Non-pigmented ciliary epithelial cell (primary cell): ENCODE measurements at places on chromosomes 12 and 14.
A peak's percentile ranks its signal among the peaks of the same experiment; 100 is the strongest.

GRCh38 chr12:130806574-130806973 lies 32.5 kb downstream of the STX2 start:
- DNase-seq: no peak

GRCh38 chr14:77043177-77043983 lies 14.9 kb upstream of the IRF2BPL start:
- peak; percentile 70 for DNase-seq

DNA sequence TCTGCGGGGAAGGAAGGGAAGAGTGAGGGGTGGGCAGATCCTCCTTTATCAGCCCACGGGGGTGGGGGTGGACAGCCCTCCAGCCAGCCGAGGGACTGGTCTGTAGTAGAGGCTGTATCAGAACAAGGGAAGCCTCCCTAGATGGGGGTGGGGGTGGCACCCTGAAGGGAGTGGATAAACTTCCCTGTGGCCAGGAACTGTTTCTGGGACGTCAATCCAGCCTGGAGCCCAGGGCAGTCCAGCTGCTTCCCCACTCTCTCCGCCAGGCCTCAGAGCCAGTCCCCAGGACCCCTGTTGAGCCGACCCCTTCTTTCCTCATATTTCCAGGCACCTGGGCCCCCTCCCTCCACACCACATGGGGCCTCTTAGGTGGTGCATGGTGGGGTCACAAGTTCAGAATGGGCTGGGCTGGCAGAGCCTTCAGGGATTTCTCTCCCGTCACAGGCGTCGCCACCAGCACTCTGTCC lies 6.7 kb downstream of the PLD4 start:
- DNase-seq: no peak

- peak; percentile 34 for DNase-seq
These were observed 53.8 kb downstream of the PEBP1 start for GRCh38 chr12:118189741-118190191.

- no peak for DNase-seq
These were observed 79.0 kb downstream of the WDR20 start for GRCh38 chr14:102218688-102219087.

GRCh38 chr12:131905630-131906091 lies 11.2 kb downstream of the ULK1 start:
- no peak for DNase-seq

- DNase-seq: no peak
These were observed 27.8 kb upstream of the NFYB start for GRCh38 chr12:104165801-104166200.

DNA sequence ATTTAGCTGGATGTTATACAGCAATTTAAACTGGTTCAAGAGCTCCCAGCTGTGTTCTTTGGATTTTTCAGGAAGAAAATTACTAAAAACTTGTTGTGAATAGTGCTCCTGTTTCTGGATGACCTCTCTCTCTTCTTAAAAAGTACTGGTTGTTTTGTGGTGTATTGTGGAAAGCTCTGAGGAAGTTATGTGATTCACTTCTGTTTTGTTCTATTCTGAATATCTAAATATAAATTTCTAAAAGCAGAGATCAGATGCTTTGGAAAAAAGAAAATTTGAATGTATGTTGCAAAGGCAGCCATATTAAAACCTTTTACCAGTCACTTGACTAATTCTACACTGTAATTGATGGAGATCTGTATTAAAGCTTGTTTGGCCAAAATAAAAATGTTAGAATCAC lies 3.4 kb upstream of the C3AR1 start:
- no peak for DNase-seq

GRCh38 chr14:48251290-48251689 lies 575.9 kb upstream of the MDGA2 start:
- no peak for DNase-seq

GRCh38 chr14:94494085-94494484 lies 15.2 kb downstream of the SERPINA12 start:
- no peak for DNase-seq

DNA sequence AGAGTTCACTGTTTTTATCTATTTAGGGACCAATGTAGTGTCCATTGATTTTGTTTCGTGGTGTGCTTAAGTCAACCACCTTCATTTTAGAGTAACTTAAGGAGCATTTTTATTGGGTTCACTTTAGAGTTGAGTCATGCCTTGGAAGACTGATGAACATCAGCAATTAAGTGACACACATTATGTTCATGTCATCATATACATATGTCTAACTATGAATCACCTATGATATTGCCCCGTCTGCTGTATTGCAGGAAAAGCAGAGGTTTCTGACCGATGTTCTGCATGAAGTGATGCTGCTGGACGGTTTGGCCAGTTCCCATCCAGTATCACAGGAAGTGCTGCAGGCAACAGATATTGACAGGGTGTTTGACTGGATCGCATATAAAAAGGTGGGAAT lies 227.1 kb downstream of the TRHDE start:
- no peak for DNase-seq

- peak; percentile 8 for DNase-seq
These were observed 34.5 kb upstream of the RIC8B start for GRCh38 chr12:106739815-106740530.

DNA sequence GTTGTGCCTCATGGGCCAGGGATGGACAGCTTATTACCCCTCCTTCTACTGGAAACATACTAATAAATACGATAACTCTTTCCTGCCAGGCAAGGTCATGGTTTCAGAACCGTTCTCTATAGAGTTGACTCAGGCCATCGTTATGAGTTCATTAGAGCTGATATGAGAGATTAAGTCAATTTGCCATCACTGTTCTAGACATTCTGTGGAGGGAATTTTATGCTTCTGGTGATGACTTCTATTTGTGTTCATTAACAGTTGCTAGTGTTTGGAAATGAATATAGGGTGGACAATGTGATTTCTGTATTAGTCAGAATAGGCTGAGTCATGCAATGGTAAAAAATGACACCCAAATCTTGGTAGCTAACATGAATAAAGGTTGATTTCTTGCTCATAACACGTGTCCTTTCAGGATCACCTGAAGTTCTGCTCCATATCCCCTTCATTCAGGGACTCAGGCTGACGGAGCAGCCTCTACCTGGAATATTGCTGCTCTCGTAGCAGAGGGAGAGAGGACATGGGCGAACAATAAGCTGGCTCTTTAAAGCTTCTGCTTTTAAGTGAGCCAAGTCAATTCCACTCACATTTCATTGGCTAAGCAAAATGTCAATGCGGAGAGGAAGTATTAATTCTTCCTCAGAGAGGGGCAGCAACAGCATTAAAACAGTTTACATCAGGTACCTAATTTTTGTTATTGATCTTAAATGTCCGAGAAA lies 18.5 kb upstream of the TBPL2 start:
- DNase-seq: no peak

GRCh38 chr12:103623716-103624115 lies 36.6 kb downstream of the STAB2 start:
- no peak for DNase-seq

GRCh38 chr14:94562941-94563883 lies 2.0 kb downstream of the SERPINA4 start:
- DNase-seq: no peak

- DNase-seq: peak; percentile 76
These were observed 30.4 kb downstream of the CCDC92 start for GRCh38 chr12:123942238-123942653.

- DNase-seq: no peak
These were observed 67.7 kb downstream of the C14orf132 start for GRCh38 chr14:96106891-96107290.

DNA sequence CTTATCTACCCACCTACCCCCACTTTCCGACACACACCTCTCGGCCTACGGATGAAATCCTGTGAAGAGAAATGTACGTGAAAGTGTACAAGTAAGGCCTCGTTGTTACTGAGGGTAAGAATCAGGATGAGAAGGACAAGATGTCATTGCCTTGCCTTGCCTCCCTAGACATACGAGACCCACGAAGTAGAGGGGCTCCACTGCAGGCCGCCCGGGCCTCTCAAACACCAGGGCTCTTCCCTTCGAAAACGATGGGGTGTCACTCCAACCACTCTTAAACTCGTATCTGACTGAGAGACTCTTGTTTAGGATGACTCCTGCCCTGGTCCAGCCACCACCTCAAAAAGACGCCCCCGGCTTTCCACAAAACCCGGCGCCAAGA lies 498 bp downstream of the RACGAP1 start:
- no peak for DNase-seq

- no peak for DNase-seq
These were observed 16.4 kb downstream of the DAO start for GRCh38 chr12:108896336-108896735.

DNA sequence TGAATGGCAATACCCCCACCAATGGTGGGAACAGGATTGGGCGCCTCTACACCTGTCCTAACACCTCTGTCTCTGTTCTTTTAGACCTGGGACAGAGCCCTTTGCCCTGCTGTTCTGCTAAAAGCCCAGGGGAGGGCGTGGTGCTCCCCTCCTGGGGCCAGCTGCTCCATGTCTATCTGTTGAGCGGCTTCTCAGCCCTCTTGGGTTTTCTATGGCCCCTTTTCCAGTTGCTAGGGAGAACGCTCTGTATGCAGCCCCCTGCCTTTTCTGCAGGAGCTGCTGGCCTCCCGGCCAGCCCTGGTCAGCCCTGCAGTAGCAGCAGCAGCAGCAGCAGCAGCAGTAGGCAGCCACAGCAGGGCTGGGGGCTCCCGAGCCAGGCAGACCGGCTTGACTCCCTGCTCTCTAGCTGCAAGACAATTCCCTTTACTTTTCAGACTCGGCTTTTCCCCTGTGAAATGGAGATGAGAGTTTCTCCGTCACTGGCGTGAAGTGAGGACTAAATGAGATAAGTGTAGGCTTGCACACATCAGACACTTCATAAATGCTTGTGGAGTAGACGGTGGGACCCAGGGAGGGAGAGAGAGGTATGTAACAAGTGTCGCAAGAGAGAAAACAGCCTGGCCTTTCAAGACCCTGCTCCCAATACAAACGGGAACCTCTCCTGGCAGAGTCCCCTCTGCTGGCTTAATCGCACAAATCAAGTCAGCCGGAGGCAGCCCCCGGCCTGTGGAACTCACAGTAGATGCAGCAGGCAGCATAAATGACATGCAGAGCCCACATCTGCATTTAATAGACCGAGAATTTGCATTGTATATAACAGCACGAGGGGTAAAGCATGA lies 1.0 kb downstream of the RTL1 start:
- DNase-seq: no peak

- no peak for DNase-seq
These were observed 48.0 kb downstream of the NTN4 start for GRCh38 chr12:95742586-95742985.

DNA sequence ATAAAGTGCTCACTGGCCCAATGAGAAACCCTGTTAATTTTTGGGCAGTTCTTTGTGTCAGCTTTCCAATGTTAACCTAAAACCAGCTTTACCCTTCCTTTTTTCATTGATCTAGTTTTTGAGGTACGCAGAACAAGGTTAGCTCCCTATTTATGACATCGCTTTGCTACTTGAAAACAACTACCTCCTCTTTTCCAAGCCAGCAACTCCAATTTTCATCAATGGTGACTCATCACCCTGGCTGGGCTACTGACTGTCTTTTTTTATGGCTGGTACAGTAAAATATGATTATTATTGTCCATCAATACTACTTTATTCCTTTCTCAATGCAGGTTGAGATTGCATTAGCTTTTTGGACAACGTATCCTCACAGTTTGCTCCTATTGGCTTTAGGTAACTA lies 22.5 kb upstream of the AKAP6 start:
- DNase-seq: no peak

DNA sequence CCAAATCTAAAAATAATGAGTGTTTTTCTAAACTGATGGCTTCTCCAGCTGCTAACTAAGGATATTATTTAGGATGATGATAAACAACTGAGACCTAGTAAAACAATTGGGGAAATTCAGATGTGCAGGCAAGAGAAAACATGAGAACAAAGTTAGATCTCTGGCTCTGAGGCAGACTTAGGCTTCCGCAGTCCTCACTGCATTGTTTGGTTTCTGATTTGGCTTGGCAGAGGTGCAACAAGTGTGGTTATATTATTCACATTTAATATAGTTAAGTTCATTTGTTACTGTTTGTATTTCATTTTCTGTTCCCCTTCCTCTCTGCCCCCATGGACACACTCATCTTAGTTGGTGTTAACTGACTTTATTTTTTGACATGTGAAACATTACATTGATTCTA lies 30.2 kb upstream of the NR1H4 start:
- DNase-seq: no peak

DNA sequence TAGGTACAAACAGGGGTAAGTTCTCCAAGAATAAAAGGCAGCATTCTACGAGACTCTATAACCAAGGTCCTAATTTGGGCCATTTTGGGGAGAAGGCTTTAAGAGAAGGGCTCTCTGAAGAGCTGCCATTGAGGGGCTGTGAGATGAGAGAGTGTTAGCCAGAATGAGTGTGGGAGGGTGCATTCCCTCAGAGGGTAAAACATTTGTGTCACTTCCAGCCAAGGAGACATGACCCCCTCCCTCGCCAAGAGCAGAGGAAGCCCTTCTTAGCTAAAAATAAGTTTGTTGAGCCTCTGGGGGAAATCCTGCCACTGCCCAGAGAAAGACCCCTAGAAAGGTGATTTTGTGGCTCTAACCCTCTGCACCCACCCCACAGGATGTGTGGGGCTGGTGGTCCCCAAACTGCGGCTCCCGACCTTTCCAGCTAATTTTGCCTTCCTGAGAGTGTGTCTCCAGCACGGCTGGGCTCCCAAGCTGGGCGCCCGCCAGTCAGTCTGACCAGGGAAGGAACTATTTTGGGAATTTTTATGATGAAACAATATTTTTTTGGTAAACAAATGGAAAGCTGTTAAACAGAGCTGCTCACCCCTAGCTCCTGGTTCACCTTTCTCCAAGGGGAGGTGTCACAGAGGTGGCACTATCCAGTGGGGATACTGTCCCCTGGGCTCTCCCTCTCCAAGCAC lies 65.9 kb upstream of the JDP2 start:
- no peak for DNase-seq

DNA sequence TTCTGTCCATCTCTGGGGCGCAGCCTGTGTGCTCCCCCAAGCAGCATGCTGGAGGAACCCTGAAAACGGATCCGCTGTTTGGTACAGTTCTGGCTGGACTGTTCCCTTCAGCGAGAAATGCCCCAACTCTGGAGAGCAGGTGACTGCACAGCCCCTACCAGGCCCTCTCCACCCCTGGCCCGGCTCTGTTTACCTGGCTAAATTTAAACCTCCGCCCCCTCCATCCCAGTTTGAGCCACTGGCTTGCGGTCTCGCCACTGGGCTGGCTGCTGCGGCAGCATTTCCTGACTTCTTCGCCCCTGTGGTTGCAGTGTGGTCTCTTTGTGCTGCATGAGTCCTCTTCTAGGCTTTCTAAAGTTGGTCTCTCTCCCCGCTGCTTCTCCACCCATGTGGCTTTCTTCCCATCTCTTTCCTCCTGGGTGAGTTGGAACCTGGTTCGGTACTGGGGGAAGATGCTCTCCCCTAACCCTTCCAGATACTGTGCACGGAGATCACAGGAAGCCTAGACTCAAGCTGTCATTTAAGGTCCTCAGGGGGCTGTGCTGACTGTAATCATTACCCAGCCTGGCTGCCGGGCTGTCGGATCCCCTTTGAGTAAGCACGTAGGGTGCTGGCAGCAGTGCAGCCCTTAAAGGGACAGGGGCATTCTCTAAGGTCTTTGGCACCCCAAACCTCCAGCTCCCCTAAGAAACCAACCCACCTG lies 60.6 kb downstream of the FBXL14 start:
- DNase-seq: peak; percentile 41
